ENCODE measurements at places on chromosomes 4 and X.
A peak's percentile ranks its signal among the peaks of the same experiment; 100 is the strongest.

GRCh38 chr4:34196375-34196774, 2047.9 kb downstream of the ARAP2 start:
- DNase-seq = no peak

GRCh38 chr4:8297141-8297601, 27.6 kb downstream of the HTRA3 start:
- peak; percentile 3 for DNase-seq

DNA sequence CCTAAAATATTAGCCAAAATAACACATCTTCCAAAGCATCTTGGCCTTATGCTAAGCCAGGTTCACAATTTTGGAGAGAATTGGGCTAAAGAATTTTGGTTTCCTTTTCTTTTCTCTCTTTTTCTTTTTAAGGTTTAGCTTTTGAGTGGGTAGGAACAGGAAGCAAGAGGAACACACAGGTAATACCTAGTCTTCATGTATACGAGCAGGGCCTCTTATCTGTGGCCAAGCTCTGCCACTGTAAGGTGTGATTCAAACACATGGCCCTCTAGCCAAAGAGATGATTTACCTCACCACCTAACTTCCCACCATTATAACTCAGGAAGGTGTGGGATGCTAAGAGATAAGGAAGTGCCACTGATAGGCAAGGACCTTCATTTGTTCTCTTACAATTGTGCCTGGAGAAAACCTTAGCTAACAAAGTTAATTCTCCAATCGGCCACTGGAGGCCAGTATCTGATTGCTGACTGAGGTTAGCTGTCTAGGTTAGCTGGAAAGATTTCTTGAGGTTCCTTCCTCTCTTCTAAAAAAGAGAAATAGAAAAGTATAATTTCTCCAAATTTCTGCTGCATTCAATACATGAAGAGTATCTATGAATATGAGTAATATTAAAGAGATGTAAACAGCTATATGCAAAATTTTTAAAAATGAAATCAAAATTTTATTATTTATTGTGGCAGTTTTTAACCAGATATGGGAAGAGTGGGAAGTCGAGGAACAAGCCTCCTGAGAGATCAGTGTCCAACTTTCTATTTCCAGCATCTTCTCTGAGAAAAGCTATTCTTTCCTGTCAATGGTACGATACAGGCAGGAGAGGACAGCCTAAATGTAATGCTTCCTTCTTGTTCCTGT, 30.1 kb upstream of the BBS7 start:
- peak; percentile 42 for DNase-seq

DNA sequence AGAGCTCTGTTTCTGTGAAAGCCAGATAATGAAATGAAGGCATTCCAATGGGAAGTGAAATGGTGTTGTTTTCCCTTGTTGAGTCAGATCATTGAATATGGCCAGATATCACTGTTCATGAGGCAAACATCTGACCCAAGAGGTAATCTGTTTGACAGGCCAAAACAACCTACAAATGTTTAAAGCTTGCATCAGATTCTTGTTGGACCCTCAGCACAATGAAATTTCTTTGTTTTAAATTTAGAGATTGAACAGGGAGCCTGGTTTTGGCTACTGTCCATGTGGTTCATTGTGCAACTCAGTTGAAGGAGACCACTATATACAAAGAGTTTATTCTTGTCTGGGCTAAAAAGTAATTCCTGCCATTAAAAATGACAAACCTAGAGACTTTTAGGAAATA, 159.1 kb downstream of the AFF2 start:
- DNase-seq = no peak

GRCh38 chrX:67587946-67588624, 44.3 kb downstream of the AR start:
- DNase-seq = no peak

GRCh38 chrX:111830571-111830970, 45.4 kb upstream of the TRPC5OS start:
- DNase-seq = no peak

- DNase-seq = no peak
These were observed 735.4 kb downstream of the FSTL5 start for GRCh38 chr4:161428180-161428965.

- DNase-seq = no peak
These were observed 69.3 kb upstream of the IL2 start for GRCh38 chr4:122525865-122526264.

- no peak for DNase-seq
These were observed 162.0 kb upstream of the WDFY3 start for GRCh38 chr4:85128246-85129204.

DNA sequence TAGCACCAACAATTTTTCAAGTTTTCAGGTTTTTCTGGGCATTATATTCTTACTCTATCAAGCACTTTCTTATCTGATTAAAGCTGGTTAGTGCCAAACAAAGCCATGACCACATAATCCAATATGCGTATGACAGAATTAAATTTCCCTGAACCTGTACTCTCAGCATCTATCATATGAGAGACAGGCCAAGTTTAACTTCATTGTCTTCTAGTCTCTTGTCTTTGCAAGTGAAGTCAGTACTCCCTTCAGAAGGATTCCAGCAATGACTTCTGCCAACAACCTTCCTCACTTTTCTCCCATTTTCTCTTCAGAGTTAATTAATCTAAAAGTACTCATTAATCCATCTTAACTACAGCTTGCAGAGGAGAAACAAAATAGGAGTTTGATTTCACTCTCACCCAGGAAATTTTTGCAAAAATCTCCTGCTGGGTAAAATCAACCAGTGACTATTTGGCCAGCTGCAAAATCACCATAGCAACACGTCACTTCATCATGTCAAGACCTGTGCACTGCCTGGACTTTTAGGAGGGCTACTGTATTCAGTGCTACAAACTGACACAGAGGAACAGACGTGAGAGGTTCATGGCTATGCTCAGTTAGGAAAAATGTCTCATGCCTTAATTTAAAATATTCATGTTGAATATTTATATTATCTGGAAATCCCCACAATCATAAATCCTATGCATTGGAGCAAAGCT, 208.4 kb downstream of the ANTXR2 start:
- DNase-seq = no peak

DNA sequence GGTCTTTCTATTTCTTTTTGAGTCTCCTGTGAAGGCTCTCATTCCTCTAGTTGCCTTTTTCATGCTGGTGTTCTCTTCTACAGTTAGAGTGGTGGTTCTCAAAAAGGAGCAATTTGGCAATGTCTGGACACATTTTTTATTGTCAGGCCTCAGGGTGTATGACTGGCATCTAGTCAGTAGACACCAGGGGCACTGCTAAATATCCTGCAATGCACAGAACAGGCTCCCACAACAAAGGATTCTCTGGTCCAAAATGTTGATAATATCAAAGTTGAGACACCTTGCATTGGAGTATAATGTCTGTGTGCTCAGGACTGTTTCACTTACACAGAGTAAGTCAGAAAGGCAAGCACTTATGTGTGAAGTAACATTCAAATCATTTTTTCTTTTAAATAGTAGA, 1360.7 kb downstream of the ADGRL3 start:
- DNase-seq = peak; percentile 20

DNA sequence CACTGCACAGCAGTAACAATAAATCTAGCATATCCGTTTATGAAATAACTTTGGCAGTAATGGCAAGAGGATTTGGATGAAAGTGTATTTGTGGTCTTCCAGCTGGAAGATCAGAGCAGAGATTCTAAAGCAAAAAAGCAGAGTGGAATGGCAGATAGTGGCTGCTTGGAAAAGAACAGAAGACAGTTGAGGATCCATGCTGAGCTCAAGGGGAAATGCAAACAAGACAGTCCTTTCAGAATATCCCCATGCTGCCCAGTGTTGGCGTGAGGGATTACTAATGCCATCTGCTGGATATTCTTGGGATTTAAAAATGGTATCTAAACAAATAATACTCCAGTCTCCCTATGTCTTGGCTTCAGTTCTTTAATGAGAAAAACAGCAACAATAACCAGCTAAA, 629.1 kb upstream of the ATOH1 start:
- peak; percentile 9 for DNase-seq

- no peak for DNase-seq
These were observed 143.1 kb downstream of the ARSF start for GRCh38 chrX:3184176-3184930.

- no peak for DNase-seq
These were observed 4.3 kb downstream of the MAEA start for GRCh38 chr4:1293991-1294390.

DNA sequence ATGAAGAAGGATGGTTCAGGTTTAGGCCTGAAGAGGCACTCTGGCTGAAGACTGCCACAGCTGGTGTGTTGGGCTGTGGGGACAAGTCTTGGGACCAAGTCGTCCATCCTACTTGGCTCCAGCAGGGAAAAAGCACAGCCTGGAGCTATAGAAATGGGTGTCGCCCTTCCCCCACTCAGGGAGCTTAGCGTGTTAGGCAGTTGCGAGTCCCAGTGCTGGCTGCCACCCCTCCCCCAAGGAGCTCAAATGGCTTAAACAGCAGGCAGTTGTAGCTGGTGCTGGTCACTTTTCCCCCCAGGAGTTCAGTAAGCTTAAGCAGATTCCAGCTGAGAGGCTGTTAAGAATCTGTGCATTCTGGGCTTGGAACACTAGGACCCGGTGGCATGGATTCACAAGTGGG, 319.5 kb upstream of the POF1B start:
- DNase-seq = no peak

- no peak for DNase-seq
These were observed 176.6 kb downstream of the AFAP1 start for GRCh38 chr4:7763106-7763505.

DNA sequence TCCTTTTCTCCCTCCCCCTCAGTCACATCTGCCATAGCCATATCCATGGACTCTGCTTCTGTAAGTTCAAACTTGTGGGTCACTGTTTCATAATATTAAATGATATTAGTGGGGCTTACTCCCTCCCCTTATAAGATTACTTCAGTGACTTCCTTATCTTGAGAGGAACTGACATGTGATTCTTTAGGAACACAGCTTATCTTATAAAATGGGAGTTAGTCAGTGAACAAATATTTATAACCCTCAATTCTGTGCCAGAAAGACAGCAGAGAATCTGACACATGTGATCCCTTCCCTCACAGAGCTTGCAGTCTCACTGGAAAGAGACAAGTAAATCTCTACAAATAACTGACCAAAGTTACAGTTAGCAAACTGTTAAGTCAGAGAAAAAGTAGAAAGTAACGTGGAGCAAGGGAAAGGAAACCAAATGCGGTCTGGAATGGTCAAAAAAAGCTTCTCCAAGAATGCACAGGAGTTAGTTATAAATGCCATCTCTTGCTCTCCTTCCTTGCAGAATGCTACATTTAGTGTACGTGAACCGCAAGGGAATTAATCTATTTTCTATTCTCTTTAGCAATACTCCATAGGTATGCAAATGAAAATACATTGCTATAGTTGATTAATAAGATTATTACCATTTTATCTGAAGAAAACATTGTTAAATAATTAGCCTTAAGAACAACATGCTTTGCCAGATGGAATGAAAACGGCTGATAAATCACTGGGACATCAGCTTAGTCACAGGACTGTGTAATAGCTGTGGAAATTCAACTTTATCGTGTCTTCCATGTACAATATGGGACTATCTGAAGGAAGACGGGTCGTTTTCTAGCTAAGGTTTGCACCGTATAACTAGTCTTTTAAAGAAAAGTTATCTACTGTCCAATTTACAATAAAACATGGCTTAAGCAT, 29.0 kb downstream of the SGMS2 start:
- no peak for DNase-seq

- no peak for DNase-seq
These were observed 32.2 kb downstream of the DHRSX start for GRCh38 chrX:2468261-2469195.

DNA sequence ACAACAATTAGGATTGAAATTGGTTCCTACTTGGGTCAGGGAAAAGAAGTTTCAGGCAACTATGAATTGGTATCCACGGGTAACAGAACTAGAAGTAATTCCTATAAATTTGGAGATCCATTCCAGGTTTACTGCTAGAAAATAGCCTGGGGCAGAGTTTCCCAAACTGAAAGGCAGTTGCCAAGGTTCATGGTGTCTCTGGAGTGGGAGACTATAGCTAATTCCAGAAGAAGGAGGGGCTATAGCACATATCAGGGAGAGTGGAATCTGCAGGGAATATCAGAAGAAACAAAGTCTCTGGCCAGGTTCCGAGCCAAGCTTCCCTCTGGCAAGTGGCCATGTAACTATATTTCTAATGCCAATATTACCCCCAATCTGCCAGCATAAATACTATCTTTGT, 166.3 kb downstream of the GALNTL6 start:
- no peak for DNase-seq

GRCh38 chr4:94364527-94364926, 21.9 kb upstream of the HPGDS start:
- DNase-seq = no peak

DNA sequence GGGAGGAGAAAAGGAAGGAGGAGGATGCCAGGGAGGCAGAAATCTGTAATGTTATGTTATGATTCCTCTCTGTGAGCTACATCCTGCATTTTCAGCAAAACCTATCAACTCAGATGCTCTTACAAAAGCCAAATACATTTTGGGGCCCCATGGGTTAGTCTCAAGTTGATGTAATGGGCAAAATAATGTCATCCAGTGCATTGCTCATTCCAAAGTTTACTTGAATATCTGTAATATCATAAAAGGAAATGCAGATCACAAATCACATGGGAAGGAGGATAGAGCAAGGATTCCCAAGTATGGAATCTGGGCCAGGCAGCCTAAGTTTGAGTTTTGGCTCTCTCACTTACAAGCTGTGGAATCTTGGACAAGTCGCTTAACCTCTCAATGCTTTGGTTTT, 74.9 kb upstream of the SOD3 start:
- no peak for DNase-seq

Data from BE2C (cell line).